ENCODE measurements at places on chromosomes 11 and 22.
A peak's percentile ranks its signal among the peaks of the same experiment; 100 is the strongest.

GRCh38 chr22:25146307-25146706, 53.4 kb upstream of the CRYBB3 start:
- DNase-seq = no peak

DNA sequence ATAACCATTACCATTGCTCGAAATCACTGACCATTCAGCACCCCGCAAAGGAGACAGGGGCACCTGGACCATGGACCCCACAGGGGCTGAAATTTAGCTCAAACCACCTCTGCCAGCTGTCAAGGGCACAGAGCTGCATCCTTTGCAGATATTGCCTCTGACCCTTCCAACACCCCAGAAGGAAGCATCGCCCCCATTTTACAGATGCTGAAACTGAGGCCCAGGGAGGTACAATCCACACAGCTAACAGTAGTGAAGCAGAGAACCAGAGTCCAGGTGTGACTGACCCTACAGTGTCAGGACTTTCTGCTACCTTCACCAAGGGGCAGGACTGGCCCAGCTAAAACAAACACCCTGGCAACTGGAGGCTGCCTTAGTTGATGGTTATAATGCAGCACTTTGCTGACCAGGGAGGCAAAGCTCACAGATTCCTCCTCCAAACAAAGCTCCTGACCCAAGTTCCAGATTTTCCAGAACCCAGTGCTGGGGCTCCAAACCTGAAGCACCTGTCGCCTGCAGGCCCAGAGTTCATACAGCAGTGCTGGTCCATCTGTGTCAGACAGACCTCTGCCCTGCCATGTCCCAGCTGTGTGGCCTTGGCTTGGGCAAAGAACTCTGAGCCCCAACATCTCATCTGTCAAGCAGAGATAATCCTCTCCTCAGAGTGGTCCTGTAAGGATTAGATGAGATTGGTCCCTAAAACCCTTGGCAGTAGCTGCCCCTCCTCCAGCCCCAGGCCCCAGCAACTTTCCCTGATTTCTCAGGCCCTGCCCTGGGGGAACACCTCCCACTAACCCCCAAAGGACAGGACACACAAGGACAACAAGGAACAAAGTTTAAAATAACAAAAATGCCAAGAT, 15.2 kb upstream of the ARAP1 start:
- DNase-seq = no peak

- DNase-seq = no peak
Measured at GRCh38 chr22:23820748-23821211, 18.0 kb downstream of the DERL3 start.

- no peak for DNase-seq
Measured at GRCh38 chr22:17866127-17866526, 91.9 kb upstream of the BID start.

DNA sequence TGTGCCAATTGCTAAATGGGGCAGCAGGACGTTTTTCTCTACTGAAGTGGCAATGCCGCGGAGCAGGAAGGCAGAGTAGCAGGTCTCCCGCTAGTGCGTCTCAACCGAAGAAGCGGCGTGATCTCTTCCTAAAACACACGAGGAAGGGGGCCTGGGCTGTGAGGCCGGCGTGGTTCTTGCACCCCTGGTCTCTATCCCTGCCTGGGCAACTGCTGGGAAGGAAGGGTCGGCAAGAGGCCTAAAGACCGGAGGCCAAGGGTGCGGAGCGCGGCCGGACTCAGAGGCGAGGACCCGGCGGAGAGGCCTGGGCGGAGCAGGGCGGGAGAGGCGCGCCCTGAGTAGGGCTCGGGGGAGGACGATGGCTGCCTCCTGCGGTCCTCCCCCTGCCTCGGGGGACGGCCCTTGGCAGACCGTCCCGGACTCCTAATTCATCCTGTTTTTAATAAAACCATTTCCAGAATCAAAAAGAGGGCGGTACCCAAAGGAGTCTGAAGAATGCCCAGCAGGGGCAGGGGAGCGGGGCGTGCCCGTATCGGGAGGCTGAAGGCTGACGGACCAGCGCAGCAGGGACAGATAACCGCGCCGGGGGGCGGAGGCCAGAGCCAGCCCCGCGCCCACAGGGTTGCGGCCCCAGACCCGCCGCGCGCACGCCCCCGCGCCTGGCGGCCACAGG, 572 bp upstream of the APLP2 start:
- peak; percentile 39 for DNase-seq

- no peak for DNase-seq
Measured at GRCh38 chr11:118785362-118785761, 5.6 kb downstream of the DDX6 start.

DNA sequence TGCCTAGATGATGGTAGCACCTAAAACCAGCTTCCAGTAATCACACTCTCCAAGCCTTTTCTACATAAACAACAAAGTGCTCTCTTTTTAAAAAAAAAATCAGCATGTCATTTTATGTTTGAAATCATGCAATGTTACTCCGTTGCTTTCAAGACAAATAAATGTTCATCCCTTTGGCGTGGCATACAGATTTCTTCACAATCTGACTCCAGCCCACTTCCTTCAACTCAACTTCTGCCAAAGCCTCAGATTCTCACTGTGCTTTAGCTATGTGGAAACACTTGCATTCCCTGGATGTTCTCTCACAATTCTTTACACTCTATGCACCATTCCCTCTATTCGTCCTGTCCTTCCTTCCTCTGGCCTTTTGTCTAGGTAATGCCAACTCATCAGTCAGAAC, 206.3 kb upstream of the BLID start:
- DNase-seq = no peak

DNA sequence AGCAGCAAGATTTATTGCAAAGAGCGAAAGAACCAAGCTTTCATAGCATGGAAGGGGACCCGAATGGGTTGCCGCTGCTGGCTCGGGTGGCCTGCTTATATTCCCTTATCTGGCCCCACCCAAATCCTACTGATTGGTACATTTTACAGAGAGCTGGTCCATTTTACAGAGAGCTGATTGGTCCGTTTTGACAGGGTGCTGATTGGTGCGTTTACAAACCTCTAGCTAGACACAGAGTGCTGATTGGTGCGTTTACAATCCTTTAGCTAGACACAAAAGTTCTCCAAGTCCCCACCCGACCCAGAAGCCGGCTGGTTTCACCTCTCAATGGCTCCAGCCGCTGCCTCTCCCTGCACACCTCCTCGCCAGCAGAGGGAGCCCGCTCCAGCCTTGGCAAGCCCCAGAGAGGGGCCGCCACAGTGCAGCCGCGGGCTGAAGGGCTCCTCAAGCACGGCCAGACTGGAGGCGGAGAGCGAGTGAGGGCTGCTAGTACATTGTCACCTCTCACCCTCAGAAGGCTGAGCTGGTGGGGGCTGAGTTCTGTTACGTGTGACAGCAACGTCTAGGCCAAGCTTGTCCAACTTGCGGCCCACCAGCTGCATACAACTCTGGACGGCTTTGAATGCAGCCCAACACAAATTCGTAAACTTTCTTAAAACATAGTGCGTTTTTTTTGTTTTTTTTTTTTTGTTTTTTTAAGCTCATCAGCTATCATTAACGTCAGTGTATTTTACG, 8.7 kb downstream of the PTH start:
- DNase-seq = peak; percentile 52

- DNase-seq = no peak
Measured at GRCh38 chr22:27772081-27772983, 29.2 kb downstream of the MN1 start.

GRCh38 chr11:64545619-64546018, 45.4 kb upstream of the SLC22A12 start:
- no peak for DNase-seq

DNA sequence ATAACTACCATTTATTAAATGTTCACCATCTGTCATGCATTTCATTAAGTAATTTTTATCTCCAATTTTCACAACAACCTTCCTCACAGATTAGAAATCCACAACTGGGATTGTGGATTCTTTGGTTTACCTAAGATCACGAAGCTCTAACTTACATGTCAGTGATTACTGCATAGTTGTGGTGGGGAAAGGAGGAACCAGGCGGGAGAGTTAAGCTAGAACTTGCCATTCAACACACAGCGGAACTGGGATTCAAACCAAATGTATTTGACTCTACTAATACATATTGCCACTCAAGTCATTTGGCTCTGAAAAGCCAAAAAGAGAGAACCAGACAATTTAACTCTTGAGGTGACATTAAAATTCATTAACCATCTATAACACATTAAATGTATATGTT, 10.4 kb upstream of the LAYN start:
- no peak for DNase-seq

DNA sequence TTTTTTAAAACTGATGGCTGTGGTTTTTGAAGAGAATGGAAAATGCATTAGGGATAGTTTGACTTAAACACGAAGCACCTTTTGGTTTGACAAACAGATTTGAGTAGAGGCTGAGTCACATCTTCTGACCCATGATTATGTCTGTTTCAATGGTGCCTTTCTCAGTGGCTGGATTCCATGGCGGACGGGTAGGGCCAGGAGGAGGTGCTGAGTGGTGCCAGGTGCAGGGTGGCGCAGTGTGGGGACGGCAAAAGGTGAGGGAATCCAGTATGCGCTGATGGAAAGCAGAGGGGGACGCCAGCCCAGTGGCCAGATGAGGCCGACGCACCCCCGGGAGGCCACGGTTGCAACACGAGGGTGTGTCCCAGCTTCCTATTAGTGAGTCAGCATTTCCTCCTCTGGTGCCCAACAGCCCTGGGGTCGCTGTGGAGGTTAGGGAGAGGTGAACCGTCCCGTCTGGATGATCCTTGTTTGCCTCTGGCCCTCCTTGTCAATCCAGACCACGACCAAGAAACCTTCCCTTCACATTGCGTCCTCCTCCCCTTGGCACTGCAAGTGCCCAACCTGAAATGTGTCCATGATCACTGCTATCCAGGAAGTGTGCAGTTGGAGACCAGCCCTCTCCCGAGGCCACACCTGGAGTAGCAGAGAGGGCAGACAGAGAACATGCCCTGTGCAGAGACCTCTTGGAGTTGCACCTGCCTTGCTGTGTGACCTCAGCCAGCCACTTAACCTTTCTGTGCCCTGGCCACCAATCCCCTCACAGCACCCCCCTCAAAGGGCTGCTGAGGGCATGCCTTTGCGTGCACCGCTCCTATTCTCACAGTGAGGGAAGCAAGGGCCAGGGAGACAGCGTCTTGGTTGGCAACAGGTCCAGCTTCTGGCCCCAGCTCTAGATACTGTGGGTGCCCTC, 32.5 kb upstream of the ATXN10 start:
- DNase-seq = no peak

DNA sequence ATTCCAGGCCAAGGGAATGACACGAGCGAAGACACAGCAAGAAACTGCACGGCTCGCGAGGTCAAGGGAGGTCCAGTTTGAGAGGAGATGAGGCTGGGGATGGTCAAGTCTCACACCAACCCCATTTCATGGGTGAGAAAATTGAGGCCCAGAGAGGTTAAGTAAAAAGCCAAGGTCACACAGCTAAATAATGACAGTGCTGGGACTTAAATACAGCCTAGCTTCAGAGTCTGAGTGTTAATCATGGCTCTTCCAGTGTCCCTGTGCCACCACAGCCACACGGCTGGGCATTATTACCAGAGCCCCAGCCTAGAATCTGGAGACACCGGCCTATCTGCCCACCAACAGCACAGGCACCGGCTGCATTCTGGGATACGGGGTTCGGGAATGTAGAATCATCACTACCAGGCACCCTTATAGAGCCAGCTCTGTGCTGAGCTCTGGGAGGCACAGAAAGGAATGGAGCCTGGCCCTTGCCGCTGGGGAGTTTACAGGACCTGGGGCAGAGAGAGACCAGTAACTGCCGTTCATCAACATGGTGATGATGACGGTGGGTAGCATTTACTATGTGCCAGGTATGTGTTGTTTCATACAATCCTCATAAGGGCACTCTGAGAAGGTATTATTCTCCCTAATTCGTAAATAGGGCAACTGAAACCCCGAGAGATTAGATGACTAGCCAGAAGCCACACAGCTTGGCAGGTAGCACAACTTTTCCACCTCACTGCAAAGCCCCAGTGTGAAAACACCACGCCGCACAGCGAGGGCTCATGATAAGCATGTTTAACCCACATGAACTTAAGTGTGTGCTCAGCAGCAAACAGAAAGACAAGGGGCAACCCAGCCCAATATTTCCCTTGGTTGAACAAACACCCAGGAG, 51.8 kb downstream of the CD6 start:
- peak; percentile 75 for DNase-seq
